ENCODE measurements at places on chromosomes 1 and 21.

DNA sequence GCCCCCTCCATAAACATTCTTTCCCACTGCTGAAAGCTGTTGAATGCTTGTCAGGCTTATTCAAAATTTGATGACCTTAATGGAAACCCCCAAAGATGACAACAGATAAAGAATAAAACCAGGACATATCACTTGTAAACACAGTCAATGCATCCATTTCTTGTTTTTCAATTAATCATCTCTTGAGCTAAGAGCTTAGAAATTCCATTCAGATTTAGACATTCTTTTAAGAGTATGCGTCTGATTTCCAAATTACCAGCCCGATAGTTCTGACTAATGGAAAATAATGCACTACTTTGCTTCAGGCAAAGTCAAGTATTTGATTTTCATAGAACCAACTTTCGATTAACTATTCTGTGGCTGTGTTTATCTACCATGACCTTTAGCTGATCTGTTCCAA is 100.6 kb upstream of the RUNX1 start:
- DNase-seq: no peak

DNA sequence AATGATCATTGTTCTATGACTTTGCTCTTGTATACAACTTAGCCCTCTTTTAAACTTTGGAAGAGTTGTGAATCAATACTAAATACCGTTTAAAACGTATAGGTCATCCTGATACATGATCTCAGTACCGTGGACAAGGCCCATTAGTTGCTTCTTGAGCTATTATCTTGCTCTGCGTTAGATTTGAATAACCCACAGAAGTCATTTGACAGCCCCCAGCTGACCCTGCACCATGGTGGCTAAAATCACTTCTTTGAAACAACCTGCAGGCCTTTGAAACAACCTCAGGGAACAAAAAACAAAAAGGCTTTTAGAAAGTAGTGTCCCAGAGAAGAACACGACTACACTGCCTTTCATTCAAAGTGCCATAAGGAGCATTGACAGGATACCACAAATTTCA is 473.0 kb upstream of the ADGRL2 start:
- DNase-seq: no peak

GRCh38 chr1:196034080-196034706 is 574.0 kb downstream of the KCNT2 start:
- DNase-seq: no peak

DNA sequence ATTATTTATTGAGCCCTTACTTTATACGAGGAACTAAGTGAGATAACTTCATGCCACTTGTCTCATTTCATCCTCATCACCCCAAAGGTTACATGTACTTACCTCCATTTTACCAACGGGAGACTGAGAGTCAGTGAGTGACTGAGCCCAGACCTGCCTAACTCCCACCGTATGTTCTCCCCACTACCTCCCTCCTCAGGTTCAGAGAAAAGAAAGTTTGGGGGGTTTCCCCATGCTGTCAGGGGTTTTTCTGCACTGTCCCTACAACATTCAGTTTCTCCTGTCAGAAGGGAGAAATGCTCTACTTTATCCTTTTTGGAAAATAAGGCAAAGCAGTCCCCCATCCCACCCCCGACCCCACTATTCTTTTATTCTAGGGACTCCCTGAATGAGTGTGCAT is 32.9 kb downstream of the FAM78B start:
- DNase-seq: no peak

DNA sequence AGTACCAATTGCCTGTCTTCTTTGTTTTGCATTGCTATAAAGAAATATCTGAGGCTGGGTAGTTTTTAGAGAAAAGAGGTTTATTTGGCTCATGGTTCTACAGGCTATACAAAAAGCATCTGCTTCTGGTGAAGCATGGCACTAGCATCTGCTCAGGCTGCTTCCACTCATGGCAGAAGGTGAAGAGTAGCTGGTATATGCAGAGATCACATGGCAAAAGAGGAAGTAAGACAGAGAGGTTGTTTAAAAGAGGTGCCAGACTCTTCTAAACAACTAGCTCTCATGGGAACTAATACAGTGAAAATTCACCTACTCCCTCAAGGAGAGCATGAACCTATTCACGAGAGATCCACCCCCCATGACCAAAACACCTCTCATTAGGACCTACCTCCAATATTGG is 56.7 kb upstream of the GUCA2B start:
- no peak for DNase-seq

DNA sequence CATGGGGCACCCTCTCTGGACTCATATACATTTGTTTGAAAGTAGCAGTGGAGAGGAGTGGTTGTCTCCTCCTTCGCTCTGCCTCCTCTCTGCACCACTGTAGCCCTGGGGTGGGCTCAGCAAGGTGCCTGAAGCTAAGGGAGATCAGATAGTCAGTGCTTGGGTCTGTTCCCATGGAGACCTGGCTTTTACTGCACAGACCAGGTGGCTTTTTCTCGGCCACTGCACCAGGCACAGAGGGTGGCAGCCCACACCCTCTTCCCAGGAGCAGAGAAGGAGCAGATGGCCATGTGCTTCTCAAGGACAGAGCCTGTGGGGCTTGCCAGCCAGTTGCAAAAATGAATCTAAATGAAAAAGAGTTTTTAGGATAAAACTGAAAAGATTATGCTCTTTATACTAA is 123.4 kb upstream of the KCNK1 start:
- DNase-seq: no peak

DNA sequence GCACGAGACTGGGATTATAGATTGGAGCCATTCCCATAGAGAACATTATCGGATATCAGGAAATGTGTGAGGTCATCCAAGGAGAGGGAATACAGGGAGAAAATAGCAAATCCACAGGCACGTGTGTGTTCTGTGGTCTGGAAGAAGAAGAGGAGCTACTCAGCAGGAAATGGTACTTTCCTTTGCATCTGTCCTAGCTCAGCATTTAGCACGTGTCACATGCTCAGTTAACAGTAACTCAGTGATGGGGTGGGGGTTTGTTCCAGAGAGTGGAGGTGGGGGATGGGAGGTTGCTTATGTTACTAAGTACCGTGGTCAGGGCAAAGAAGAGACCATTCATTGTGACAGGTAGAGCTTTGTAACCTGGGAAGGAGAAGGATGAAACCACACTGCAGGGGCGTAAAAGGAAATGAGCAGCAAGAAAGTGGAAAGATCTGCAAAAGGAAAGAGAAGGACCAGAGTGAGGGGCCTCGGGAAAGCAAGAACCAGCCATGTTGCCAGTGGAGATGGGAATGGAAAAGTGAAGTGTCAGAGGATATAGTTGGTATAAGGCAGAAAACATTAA is 100.4 kb downstream of the ATP5PO start:
- no peak for DNase-seq

- DNase-seq: no peak
Observed at GRCh38 chr1:109357616-109358015, 40.1 kb downstream of the SORT1 start.

GRCh38 chr1:161706482-161707347 is at the start of gene FCRLA:
Gene FCRLA, plus strand, starts transcription at chr1:161707229. Its CDS starts 36 bp downstream, at chr1:161707265.
- no peak for DNase-seq

- DNase-seq: no peak
Observed at GRCh38 chr1:24362982-24363614, 43.9 kb downstream of the GRHL3 start.

- no peak for DNase-seq
Observed at GRCh38 chr1:229114850-229115365, 156.0 kb upstream of the RAB4A start.

DNA sequence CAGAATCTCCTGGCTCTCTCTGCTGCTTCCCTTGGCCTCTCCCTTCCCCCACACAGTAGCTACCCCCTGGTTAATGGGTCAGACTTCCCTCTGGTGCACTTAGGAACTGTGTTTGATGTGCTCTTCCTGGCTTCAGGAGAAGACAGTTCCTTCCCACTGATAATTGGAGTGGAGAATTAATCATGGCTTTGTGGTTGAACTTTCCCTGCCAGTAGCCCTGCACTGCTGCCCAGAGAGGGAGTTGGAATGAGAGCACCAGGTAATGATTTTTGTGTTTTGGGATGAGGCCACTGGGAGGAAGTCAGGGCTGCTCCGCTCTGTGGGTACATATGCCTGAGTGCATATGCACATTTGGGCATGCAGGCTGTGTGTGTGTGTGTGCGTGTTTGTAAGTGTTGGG is 39.7 kb upstream of the PADI2 start:
- no peak for DNase-seq

- DNase-seq: no peak
Observed at GRCh38 chr1:90193116-90193515, 198.2 kb downstream of the ZNF326 start.

DNA sequence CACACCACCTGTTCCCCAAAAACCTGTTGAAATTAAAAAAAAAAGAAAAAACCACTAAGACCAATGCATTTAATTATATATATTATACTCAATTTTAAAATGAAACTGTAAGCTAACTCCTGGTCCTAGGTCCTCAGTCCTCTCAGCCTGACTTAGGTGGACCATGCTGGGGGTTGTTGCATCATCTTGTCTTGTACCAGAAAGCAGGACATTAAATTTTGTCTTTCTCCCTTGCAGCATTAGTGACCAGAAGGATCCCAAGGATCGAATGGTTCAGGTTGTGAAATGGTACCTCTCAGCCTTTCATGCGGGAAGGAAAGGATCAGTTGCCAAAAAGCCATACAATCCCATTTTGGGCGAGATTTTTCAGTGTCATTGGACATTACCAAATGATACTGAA is 97.6 kb downstream of the NRDC start:
- DNase-seq: no peak

DNA sequence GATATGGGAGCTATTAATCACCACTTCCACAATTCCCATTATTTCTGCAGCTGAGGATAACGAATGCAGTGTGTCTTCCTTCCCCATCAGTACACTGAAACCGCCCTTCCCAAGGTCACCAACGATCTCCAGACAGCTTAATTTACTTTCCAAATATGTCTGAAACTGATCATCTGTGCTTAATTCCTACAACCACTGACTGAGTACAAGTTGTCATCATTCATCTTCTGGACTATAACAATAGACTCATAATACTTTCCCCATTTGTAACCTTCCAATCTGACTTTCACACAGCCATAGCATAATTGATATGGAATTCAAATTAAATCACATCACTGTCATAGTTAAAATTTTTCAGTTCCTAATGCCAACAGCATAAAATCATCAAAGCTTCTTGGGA is 17.4 kb downstream of the DNM3 start:
- no peak for DNase-seq

DNA sequence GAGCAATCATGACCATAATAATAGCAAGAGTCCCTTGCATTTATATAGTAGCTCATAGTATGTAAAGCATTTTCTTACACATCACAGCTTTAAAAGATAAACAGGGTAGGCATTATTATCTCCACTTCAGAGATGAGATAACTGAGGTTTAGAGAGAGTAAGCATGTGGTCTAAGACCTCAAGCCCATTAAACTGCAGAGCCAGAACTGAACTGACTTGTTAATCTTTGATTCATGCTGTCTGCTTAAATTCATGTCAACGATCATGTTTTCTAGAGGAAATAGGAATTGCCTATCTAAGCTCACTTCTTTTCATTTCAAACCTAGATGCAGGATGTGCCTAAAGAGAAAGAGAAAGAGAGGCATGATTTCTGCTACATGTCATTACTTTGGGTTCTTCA is 524.8 kb downstream of the PTPRC start:
- DNase-seq: no peak

GRCh38 chr1:157292302-157292701 is 154.1 kb upstream of the ETV3 start:
- DNase-seq: no peak

DNA sequence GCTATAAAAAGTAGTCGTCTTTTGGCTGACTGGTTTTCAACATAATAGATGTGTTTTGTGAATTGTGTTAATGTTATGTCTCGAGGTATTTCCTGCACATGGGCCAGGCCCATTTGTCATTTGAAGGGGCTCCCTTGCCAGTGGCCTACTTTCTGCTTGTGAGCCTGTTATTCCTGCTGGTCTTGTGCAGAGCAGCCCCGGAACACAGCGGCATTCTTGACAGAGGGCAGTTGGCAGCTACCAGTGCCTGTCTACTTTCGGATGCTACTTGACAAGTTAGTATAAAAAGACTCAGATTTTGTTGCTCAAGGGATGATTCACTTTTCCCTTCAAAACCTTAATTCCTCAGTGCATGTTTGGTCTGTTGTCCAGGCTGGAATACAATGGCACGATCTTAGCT is 28.5 kb downstream of the PGM1 start:
- DNase-seq: no peak

- DNase-seq: no peak
Observed at GRCh38 chr1:91706140-91706957, 179.6 kb downstream of the TGFBR3 start.

DNA sequence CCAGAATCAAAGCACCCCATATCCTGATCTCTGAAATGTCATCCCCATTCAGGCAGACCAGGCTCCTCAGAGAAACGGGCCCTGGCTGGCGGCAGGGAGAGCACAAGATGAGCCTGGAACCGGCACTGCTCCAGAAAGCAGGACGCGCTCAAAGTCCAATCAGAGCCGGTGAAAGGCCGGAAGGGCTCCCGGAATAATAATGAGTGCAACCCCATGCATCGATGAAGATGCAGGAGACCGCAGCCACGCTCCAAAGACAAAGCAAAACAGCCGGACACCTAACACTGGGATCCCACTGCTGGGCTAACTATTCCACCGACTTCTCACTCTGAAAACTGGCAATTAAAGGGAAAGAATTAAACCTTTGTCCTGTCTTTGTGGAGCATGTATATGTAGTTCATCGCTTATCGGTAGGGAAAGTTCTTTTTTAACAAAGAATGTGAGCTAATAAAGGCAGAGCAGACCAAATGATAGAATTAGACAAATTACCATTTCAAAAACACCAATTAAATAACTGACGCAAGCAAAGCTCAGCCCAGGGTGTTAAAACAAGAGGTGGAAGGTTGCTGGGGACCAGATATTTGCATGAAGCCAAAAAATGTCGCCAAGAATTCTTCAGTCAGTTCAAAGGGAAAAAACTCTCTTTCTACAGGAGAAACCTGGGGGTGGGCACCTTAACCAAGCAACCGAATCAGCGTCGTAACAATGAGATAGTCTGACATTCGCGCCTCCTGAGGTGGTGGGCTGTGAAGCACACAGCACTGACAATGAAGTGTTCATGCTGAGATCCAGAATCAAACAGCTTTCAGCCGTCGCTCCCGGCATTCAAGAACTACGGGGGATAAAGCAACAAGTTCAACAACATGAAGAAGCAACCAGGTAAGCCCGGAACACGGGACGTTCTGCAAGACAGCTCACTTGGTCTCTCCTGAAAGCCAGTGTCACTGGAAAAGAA is 95.2 kb downstream of the NPHP4 start:
- DNase-seq: no peak

GRCh38 chr1:109687641-109688499 is at the start of gene GSTM1:
Gene GSTM1, plus strand, starts transcription at chr1:109687817. Its CDS starts 57 bp downstream, at chr1:109687874.
- DNase-seq: no peak

GRCh38 chr1:184291701-184292100 is 95.1 kb upstream of the C1orf21 start:
- no peak for DNase-seq

DNA sequence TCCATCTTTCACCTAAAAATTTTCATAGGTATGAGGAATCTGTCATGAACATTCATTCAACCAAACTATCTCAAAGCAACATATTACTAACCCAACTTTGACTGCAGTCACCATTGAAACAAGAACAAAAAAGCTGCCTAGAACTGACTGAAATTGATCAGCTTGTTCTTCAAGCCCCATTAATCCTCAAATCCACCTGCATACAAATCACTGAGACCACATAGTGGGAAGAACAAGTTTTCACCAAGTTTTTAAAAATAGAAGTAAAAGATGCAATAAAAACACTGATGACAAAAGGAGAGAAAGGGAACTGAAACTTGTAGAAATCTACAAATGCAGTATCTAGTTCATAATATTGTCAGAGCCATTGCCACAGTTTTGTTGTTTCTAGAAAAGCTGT is 6.1 kb downstream of the SORT1 start:
- no peak for DNase-seq

Measured in right forelimb (tissue), 1 donor.